ENCODE measurements at places on chromosomes 11 and 22.
A peak's percentile ranks its signal among the peaks of the same experiment; 100 is the strongest.

DNA sequence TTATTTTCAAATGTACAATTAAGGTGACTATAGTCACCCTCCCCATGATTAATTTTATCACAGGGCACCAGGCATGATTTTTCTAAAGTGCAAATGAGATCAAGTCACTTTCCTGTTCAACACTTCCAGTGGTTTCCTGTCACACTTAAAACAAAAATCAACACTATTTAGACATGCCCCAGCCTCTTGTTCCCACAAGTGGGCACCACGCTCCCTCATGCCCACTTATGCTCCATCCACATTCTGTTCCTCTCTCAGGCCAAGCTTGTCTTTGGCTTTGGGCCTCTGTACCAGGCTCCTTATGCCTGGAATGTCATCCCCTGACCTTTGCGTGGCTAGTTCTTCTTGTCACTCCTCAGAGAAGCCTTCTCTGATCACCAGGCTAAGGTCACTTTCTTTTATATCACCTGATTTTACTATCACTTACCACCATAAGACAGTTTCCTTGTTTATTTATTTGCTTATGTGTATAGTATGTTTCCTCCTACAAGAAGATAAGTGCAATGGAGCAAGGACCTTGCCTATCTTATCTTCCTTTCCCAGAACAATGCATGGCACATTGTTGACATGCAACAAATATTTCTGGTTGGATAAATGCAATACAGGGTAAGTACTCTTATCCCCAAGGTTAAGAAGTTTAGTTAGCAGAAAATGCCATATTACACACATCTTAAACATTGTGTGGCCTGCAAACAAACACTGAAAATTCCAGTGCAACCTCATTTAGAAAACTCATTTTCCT lies 50.9 kb upstream of the PANX1 start:
- no peak for DNase-seq

DNA sequence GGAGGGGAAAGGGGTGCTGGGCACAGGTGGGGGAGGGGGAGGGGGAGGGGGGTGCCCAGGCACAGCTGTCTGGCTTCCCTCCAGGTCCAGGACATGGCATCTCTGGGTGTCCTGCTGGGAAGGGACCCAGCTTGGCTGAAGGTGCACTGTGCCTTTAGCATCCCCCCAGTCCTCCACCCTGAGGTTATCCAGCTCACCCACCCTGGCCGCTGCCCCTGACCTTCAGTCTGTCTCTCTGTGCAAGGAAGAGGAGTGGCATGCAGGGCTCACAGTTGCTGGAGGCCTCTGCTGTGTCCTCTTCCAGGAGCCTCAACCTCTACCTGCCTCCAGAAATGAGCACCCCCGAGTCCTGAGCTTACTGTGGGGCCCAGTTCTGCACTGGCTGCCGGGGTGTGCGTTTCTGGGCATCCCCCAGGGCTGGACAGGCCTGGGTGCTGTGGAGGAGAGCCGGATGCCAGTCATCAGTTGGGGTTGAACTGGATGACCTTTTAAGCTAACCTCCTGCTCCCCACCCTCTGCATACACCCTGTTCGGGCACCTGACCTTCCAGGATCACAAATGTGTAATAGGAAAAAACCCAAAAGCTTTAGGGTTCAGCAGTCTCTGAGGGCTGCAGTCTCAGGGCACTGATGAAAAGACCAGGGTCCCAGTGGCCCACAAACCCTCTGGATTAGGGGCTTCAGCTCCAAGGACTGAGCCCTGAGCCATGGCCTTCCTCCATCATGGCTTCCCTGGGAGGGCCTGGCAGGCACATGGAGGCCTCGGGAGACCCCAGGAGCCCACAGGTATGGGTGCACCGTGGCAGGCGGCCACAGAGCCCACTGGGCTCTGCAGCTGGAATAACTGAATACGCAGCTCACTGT lies 9.6 kb upstream of the CTSD start:
- no peak for DNase-seq

- no peak for DNase-seq
These were observed 135.2 kb downstream of the WNT11 start for GRCh38 chr11:76071090-76071489.

- peak; percentile 47 for DNase-seq
These were observed 182.3 kb downstream of the BLID start for GRCh38 chr11:121933694-121934093.

DNA sequence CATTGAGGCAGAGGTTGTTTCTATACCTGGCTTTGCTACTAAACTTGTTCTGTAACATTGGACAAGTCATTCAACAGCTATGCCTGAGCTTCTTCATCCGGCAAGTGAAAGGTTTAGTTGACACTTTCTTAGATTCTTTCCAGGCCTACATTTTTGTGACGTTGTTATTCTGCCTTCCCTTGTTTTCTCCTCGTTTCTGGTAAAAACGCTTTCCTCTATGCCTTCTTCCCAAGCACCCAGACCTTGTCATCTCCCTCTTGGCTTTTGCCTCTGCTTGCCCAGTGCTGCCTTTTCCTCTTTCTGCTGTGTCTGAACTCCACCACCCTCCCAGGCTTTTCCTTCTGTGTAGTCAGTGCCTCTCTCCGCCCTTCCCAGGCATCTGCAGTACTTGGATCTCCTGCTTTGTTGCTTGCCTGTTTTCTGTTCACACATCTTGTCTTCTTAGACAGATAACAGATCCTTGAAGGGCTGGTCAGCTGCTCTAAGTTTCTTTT lies 1.4 kb upstream of the AMOTL1 start:
- DNase-seq, result no peak

GRCh38 chr11:134527382-134528243 lies 115.6 kb upstream of the B3GAT1 start:
- DNase-seq, result no peak

DNA sequence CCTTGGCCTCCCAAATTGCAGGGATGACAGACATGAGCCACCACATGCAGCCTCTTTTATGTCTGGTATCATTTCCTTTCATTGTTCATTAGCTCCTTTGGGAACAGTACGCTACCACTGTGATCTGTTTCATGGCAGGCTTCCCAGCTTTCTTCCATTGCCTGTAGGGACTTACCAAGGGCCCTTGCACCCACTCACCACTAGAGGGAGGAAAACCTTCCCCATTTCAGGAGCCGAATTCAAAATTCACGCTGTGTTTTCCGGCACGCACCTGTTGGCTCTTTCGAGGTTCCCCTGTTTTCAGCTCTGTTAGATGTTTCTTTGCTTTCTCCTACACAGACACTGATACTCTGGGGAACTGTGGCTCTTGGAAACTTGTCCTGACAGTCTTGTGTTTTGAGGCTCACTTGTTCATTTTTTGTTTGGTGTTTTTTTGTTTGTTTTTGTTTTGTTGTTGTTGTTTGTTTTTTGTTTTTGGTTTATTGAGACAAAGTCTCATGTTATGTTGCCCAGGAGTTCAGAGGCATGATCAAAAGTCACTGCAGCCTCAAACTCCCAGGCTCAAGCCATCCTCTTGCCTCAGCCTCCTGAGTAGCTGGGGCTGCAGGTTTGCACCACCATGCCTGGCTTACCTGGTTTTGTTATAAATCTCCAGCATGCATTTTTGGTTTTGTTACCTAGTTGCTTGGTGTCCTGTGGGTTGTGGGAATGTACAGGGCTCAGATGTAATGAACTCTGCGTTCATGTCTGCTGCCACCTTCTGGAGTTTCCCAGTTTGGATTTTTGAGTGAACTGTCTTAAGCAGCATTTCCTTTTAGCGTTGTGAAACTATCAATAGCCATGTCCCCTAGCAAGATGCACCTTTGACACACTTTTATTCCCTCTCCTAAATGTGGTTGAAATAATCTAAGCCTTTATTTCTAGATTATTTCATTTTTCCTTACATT lies 2.3 kb downstream of the KRTAP5-11 start:
- DNase-seq, result peak; percentile 74

- no peak for DNase-seq
These were observed 38.1 kb upstream of the PRDM11 start for GRCh38 chr11:45108070-45109064.

GRCh38 chr22:49856343-49856742 lies 2.7 kb downstream of the ZBED4 start:
- DNase-seq, result no peak

GRCh38 chr11:75571625-75572024 lies 9.6 kb downstream of the SERPINH1 start:
- DNase-seq, result no peak

All from fibroblast of upper back skin (primary cell).